ENCODE measurements at places on chromosomes 4 and X.
A peak's percentile ranks its signal among the peaks of the same experiment; 100 is the strongest.

DNA sequence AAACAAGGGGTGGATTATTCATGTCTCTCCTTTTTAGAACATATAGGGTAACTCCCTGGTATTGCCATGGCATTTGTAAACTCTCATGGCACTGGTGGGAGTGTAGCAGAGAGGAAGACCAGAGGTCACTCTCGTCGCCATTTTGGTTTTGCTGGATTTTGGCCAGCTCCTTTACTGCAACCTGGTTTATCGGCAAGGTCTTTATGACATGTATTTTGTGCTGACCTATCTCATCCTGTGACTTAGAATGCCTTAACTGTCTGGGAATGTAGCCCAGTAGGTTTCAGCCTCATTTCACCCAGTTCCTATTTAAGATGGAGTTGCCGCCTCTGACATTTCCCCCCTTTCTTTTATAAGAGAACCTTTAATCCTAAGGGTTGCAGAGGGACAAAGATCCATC, 45.8 kb downstream of the MGST2 start:
- DNase-seq, result no peak

- DNase-seq, result no peak
These were observed 584.8 kb downstream of the PPARGC1A start for GRCh38 chr4:23305026-23305425.

DNA sequence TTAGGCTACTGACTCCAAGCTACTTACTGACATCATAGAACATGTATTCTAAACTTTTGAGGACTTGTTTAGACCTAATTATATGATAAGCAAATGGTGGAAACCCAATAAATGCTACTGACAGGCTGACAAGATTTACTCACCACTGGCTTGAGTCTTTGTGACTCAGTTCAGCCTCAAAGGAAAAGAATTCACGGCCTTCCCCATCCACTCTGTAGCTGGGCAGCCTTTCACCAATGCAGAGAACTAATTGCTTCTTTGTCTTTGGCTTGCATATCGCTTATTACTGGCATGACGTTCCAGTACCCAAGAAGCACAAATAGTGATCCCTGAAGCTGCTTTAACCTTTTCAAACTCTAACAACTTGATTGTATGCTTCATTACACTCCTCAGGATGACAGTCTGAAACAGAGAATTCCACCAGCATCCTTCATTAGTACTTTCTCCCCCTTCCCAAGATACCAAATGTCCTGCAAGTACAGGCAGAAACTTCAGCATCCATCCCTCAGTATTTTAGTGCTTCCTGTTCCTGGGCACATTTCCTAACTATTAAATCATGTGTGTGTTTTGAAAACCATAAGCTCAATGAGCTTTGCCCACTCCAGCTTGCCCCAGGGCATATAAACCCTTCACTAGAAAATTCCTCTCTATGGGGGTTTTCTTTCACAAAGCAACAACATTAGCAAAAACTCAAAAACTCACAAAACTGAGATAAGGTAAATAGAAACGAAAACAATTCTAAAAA, 298.1 kb upstream of the SLC7A11 start:
- DNase-seq, result no peak

- DNase-seq, result peak; percentile 13
These were observed 73.0 kb downstream of the AFF1 start for GRCh38 chr4:87007528-87008446.

DNA sequence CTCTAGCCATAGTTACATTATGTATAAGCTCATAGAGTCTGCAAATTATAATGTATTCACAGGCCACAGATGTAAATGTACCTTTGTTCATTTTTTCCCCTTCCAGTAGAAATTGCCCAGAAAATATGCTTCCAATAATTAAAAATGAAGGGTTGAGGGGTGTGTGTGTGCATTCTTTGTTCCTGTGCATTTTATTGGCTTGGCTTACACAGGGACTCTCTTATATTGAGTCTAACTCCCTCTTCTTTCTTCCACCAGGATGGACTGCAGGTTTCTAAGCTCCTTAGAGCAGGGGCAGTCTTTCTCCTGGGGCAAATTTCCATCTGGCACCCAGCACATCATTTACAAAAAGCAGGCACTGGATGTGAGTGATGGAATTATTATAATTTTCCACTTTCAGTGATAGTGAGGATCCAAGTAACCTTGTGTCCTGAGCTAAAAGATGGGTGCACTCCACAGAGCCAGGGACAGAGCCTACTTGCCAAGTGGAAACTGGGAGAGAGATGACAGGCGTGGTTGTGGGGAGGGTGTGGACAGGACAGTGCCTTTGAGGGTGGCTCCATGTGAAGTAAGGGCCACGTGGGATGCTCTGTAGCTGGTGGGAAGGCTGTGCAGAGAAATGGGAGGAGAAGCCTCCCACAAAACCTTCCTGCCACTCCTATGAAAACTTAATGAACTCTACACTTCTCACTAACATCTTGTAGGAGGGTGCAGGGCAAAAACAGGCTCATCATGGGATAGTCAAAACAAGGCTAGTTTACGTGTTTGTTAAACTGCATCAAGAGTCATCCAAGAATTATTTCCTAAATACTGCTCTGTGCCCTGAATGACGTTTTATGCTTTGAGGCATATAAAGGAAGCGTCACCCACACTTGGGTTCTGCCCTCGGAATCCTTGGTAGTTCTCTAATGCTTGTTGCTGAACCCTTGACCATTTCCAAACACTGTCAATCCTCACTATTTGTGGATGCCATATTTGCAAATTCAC, 16.0 kb downstream of the IGFBP7 start:
- DNase-seq, result no peak

GRCh38 chr4:10762561-10762960, 78.0 kb upstream of the CLNK start:
- DNase-seq, result no peak

DNA sequence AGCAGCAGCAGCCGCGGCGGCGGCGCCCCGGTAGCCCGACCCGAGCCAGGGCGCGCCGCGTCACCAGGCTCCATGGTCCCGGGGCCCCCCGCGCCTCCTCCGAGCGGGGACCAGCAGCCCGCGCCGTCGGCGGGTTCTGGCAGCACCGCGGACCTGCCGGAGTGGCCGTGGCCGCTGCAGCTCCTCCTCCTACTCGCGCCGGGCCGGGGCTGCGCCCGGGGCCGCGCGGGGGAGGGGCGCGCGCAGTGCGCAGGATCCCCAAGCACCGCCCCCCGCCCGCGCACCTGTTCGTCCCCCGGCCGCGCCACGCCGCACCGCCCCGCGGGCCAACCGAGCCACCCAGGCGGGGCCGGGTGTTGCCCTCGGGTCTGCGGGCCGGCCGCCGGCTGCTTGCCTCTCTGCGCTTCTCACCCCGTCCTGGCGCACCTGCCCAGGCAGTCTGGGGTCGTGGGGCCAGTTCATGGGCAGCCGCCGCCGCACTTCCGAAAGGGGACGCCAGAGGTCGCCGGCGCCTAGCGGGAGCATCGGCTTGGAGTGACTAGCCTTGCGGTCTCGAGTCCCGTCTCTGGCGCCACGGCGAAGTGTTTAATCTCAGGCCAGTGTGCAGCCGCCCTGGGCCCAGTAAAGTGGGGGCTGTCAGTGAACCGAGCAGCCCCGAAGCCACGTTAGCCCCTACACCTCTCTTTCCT, at the start of gene SLC9A7:
Gene SLC9A7 (minus strand): TSS at position 163 of the 689 bp plus-strand sequence. CDS start 89 bp downstream, at position 74.
- DNase-seq, result peak; percentile 55

GRCh38 chrX:108348525-108348924, 89.7 kb downstream of the COL4A6 start:
- DNase-seq, result no peak

GRCh38 chr4:35649778-35650177, 594.5 kb downstream of the ARAP2 start:
- no peak for DNase-seq

- DNase-seq, result no peak
These were observed 119.4 kb downstream of the DDIT4L start for GRCh38 chr4:100070868-100071267.

DNA sequence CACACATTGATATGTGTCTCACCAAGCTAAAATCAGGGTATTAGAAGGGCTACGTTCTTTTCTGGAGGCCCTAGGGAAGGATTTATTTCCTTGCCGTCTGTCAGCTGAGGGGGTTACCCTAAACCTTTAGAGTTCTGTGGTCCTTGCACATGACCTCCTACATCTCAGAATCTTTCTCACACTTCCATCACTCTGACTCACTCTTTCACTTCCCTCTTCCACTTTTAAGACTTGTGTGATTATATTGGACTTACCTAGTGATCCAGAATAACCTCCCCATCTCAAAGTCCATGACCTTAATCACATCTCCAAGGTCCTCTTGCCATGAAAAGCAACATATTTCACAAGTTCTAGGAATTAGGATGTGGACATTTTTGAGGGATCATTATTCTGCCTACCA, 53.6 kb upstream of the FUNDC1 start:
- DNase-seq, result no peak

GRCh38 chrX:134764202-134764785, 106.0 kb upstream of the PLAC1 start:
- DNase-seq, result no peak

- no peak for DNase-seq
These were observed 950.1 kb downstream of the FAT4 start for GRCh38 chr4:126264839-126265238.

- peak; percentile 71 for DNase-seq
These were observed at the start of gene IKBKG for GRCh38 chrX:154547245-154548027. Gene IKBKG (plus strand): TSS chrX:154547620. CDS start chrX:154552003, 4,383 bp downstream.

DNA sequence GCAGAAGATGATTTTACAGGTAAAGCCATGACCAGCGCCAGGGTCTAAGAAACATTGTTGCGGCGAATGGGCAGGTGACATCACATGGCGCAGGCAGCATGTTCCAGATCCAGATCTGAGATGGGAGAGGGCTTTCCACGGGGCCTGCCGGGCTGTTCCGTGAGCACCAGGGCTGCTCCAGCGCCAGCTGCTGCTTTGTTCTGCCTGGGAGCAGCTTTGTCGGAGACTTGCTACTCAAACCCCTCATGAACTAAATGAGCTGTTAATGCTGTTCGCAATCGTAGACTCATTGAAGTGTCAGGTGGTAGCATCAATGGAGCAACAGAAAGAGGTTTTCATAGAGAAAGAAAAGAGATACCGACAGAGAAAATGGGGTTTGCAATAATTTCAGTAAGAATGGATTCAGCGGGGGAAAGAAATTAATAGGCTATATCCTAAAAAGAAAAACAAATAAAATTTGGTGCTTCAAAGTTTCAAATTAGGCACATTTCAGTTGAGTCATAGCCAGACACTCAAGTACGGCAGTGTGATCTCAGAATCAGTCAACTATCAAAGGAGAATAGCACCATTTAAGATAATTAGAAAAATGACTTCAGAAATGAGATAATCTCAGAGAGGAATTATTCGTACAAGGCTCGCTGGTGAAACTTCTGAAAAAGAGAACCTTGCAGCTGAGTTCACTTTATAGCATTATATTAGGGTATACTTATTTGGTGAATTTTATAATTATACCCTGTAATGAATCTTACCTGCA, 23.9 kb downstream of the SORBS2 start:
- no peak for DNase-seq

GRCh38 chr4:78022517-78022916, 34.6 kb upstream of the FRAS1 start:
- DNase-seq, result no peak
